ENCODE measurements at places on chromosomes 5 and 9.

- no peaks in the 10 kb centered on the region for H3K27me3 ChIP-seq
- DNase-seq: no peak
- no peaks in the 10 kb centered on the region for H3K36me3 ChIP-seq
Observed at GRCh38 chr5:52708463-52708862, 79.3 kb upstream of the ITGA1 start.

- no peak overlapping the region for H3K27ac ChIP-seq
- H3K4me1 ChIP-seq: no peaks in the 10 kb centered on the region
- H3K27me3 ChIP-seq: no peaks in the 10 kb centered on the region
- no peak overlapping the region for H3K4me3 ChIP-seq
- H3K36me3 ChIP-seq: no peaks in the 10 kb centered on the region
Observed at GRCh38 chr5:67381236-67381880, 184.8 kb upstream of the CD180 start.

GRCh38 chr5:7794311-7794710 lies 56.6 kb downstream of the CFAP90 start:
- no peak overlapping the region for H3K27ac ChIP-seq
- no peak overlapping the region for H3K4me3 ChIP-seq

DNA sequence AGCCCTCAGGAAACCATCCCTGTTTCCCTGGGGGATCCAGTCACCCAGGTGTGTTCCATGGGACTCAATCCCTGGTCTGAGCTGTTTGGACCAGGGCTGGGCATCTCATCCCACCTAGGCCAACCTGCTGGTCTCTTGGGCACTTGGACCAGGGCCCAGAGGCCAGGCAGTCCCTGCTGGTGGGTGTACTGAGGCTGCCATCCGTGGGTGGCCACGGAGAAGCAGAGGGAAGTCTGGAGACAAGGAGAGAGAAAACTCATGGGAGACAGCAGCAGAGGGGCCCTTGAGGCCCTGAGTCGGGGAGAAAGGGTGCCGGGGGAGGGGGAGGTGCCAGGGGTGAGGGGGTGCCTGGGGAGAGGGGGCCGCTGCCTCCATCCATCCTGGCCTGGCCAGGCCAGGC lies 247.8 kb downstream of the PBX3 start:
- H3K27ac ChIP-seq: no peak overlapping the region
- H3K36me3 ChIP-seq: no peaks in the 10 kb centered on the region
- no peaks in the 10 kb centered on the region for H3K27me3 ChIP-seq
- no peak for DNase-seq
- H3K4me3 ChIP-seq: no peak overlapping the region
- no peaks in the 10 kb centered on the region for H3K4me1 ChIP-seq

DNA sequence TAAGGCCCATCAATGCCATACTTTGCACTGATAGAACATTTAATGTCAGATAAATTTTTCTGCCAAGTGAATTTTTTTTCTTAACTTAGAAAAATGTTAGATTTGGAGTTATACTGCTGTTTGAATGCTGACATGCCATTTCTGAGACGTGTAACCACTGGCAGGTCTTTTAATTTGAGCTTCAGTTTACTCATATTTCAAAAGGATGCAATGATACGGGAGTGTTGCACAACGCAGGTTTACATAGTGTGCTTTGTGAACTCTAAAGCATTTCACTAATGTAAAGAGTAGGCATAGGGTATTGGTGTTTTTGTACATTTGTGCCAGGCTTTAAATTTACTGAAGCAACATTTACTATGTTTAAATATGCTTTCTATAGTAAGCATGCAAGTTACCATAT lies 4.2 kb downstream of the ZBTB43 start:
- peaks cover 3% of the 10 kb centered on the region for H3K4me1 ChIP-seq
- H3K27ac ChIP-seq: no peak overlapping the region
- H3K4me3 ChIP-seq: no peak overlapping the region
- no peaks in the 10 kb centered on the region for H3K27me3 ChIP-seq
- no peak for DNase-seq

GRCh38 chr5:154607746-154608145 lies 129.7 kb upstream of the HAND1 start:
- no peak overlapping the region for H3K27ac ChIP-seq
- DNase-seq: no peak
- H3K36me3 ChIP-seq: no peaks in the 10 kb centered on the region
- H3K27me3 ChIP-seq: no peaks in the 10 kb centered on the region
- H3K4me1 ChIP-seq: no peaks in the 10 kb centered on the region

GRCh38 chr5:125877248-125877647 lies 546.0 kb upstream of the GRAMD2B start:
- H3K27ac ChIP-seq: no peak overlapping the region
- H3K27me3 ChIP-seq: no peaks in the 10 kb centered on the region
- no peaks in the 10 kb centered on the region for H3K4me1 ChIP-seq
- no peaks in the 10 kb centered on the region for H3K36me3 ChIP-seq
- H3K4me3 ChIP-seq: no peak overlapping the region

All from aorta (tissue), 5 donors.